ENCODE measurements at places on chromosomes 16 and 17.
A peak's percentile ranks its signal among the peaks of the same experiment; 100 is the strongest.

DNA sequence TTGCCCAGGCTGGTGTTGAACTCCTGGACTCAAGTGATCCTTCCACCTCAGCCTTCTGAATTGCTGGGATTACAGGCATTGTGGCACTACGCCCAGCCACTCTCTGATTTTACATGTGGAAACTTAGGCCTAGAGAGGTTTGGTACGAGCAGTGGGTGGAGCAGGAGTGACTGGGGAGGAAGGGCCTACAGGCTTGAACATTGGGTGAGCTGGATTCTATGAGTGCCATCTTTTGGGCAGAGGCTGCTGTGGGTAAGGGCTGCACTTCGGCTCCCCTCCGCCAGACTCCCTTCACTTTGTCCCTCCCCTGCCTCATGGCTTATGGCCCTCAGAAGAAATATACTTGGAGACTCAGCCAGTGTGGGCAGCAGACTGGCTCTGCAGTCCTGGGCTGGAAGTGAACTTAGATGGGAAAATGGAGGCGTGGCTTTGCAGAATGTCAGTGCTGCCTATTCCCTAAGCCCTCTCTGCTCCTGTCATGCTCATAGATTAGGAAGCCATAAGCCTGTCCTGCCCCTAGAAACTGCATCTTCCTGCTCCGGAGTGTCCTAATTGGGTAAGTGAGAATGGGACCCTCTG is 9.5 kb upstream of the MRC2 start:
- no peak for DNase-seq

DNA sequence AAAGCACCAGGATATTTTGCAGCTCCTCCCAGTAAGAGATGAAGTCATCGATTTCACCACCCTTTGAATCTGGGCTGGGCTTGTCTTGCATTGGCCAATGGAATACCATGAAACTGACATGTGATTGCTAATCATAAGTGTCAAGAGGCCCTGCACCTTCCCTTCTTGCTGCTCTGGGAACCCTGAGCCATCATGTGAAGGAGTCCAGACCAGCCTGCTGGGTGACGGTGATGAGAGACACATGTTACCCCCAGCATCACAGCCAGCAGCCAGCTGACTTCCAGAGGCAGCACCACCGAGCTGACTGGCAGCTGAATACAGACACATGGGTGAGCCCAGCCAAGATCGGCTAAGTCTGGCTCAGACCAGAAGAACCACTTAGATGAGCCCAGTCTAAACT is 43.6 kb upstream of the CACNG4 start:
- DNase-seq, result no peak

- no peak for DNase-seq
Observed at GRCh38 chr16:58016840-58017446, 8.6 kb upstream of the MMP15 start.

- no peak for DNase-seq
Observed at GRCh38 chr17:53607475-53607874, 215.3 kb upstream of the KIF2B start.

DNA sequence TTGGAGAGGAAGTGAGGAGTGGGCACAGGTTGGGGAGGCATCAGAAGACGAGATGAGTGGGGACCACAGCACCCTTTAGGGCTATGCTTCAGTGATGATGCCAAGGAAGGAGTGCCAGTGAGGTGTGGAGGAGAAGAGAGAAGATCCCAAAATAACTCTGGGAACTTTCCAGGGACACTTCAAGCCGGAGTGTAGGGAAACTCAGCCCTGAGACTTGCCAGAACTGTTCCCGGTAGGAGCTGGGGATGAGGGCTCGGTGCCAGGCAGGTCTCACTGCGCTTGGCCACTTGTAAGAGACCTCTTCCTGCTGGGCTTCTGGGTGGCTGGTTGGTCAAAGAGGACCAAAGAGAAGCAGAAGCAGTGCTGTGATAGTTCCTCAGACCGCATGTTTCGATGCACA is 63.6 kb downstream of the SHISA6 start:
- DNase-seq, result no peak

- DNase-seq, result peak; percentile 35
Observed at GRCh38 chr17:78645421-78646295, 68.5 kb upstream of the DNAH17 start.

GRCh38 chr16:735982-736453 is 4.8 kb downstream of the CIAO3 start:
- DNase-seq, result no peak

- DNase-seq, result no peak
Observed at GRCh38 chr17:16349431-16349830, 3.8 kb downstream of the CENPV start.

DNA sequence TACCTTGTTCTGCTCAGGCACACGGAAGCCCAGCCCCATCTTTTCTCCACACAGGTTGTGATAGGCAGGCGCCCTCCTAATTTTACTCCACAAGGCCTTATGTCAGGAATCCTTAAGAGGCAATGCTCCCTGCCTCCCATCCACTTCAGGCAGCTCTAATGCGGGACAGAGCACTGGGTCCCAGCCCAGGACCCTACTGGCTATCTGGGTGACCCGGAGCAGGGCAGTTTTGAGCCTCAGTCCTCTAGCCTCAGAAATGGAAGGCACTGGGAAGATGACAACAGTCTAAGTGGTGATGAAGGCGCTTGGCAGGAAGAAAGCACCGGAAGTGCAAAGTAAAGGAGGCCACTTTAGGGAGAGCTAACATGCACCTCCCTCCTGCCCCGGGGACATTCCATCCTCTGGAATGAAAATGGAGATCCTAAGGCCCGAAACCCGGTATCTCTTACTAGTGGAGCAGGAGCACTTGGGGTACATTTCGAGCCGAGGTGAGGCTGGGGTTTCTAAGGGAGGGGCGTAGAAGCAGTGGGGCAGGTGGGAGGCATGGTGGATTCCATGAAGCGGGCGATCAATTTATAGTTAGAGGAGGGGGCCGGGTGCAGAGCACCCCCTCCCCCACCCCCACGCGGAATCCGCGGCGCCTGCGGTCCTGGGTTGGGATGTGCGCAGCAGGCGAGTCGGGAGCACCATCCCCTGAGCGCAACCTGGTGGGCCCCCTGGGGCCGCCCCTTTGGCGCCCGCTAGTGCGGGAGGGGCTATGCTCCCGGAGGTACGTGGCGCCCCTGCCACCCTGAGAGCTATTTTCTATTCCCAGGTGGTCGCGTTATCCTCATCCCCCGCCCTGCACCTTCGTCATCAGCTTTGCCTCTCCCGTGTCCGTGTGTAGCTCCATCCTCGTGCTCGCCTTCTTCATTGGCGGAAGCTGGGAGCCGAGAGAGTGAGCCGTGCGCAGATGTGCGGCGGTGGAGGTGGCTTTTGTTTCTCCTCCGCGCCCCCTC is 4.9 kb downstream of the MT1F start:
- DNase-seq, result no peak

DNA sequence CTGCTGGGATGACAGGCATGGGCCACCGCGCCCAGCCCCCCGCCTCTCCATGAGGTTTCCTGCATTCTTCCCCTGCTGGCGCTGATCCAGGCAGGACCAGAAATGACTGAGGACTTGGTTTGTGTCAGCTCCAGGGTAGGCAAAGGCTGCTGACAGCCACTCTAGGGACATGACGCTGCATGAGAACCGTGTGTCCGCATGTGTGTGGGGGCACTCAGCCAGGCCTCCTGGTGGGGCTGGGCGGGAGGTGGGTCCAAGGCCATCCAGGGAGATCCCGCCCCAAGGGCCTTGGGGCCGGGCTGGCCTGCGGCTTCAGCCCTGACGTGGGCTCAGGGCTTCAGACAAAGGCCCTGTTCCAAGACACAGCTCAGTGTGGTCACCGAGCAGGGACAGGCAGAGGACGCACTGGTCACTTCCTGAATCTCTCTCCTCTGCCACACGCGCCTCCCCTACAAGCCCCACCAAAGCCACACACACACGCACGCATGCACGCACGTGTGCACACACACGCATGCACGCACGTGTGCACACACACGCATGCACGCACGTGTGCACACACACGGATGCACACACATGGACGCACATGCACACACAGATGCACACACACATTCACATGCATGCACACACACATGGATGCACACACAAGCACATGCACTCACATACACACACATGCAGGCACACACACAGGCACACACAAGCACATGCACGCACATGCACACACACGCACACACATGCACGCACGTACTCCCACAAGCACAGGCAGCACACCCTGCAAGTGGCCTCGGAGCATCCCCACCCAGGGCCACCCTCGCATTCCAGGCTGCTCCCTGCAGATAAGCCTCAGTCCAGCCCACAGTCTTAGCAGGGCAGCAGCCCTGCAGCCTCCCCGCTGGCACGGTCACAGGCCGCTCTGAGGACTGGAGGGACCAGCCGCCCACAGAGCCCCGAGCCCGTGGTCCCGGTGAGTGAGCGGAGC is 5.3 kb upstream of the TMEM204 start:
- DNase-seq, result no peak

- DNase-seq, result no peak
Observed at GRCh38 chr16:49058382-49058781, 223.3 kb downstream of the CBLN1 start.

GRCh38 chr16:27400751-27401620 is 988 bp upstream of the IL21R start:
- no peak for DNase-seq

GRCh38 chr16:23832882-23833281 is 2.9 kb upstream of the PRKCB start:
- no peak for DNase-seq

GRCh38 chr17:66776999-66777688 is 57.8 kb upstream of the CACNG5 start:
- no peak for DNase-seq

GRCh38 chr16:66752379-66752778 is 970 bp upstream of the DYNC1LI2 start:
- no peak for DNase-seq

- DNase-seq, result no peak
Observed at GRCh38 chr16:85421338-85422195, 191.6 kb upstream of the GSE1 start.

DNA sequence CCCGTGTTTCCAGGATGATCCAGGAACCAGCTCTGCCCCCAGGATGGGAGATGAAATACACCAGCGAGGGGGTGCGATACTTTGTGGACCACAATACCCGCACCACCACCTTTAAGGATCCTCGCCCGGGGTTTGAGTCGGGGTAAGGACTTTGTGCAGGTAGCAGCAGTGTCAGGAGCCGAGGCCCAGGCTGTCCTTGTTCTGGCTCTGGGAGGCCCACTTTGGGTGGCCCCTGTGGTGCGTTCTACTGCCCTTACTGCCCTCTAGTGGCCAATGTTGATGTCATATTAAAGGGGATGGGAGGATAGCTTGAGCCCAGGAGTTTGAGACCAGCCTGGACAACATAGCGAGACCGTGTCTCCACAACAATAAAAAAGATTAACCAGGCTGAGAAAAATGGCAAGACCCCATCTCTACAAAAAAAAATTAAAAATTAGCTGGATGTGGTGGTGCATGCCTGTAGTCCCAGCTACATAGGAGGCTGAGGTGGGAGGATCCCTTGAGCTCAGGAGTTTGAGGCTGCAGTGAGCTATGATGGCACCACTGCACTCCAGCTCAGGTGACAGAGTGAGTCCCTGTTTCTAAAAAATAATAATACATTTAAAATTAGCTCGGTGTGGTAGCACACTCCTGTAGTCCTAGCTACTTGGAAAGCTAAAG is 20.9 kb upstream of the CLEC18A start:
- peak; percentile 32 for DNase-seq

- no peak for DNase-seq
Observed at GRCh38 chr17:77117415-77117814, 23.4 kb upstream of the SEC14L1 start.

GRCh38 chr17:1650731-1651558 is 1.3 kb upstream of the RILP start:
- no peak for DNase-seq

DNA sequence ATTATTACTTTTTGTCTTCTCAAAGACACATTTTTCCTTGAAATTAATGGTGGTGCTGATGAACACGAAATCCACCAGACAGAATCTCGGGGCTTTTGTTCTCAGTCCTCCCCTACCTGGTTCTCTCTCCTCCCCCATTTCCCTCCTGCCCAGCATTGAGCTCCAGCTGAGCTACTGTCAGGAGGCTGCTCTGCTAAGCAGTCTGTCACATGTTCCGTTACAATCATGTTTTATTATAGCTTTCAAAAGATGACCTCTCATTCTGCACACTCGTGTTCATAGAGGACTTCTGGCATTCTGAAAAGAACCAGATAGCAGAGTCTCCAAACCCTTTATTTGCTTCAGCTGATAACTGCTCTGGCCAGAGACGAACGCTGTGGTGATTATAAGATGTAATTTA is 732.5 kb upstream of the RBFOX1 start:
- DNase-seq, result no peak

GRCh38 chr16:64217789-64218535 is 903.9 kb downstream of the CDH11 start:
- no peak for DNase-seq

- no peak for DNase-seq
Observed at GRCh38 chr16:82621781-82622180, 5.0 kb upstream of the CDH13 start.

- DNase-seq, result peak; percentile 8
Observed at GRCh38 chr17:39404542-39405378, 3.3 kb upstream of the FBXL20 start.

DNA sequence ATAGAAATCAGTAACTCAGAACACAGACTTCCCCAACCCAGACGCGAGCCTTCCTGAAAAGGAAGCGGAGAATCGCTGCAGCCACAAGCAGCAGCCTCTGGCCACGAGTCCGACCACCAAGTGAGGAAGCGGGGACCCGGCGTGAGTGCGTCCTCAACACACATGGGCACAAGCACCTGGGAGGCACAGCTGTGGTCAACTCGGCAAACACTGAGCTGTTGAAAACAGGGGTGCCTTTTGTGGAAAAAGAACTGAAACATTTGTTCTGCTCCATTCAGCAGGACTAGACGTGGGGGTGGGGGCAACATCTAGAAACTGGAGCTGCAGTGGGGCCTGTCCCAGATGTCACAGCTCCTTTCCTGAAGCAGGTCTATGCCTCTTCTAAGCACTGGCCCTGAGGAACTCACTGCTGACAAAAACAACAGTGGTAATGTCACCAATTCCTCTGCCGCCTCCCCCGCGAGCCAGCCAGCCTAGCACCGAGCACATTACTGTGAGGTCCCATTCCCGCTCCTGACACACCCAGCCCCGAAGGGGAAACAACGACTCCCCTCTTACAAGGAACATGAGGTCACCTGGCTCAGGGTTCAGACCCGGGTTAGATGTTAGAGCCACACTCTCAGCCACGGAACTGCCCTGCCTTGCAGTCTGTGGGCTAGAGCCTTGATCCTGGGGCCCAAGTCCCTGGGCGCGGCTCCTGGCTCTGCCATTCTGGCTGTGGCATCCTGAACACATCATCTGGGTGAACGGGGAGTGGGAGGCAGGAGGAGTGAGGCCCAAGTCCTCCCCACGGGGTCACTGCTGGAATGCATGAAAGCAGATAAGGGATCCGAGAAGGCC is 29.0 kb downstream of the KDM8 start:
- DNase-seq, result peak; percentile 49

DNA sequence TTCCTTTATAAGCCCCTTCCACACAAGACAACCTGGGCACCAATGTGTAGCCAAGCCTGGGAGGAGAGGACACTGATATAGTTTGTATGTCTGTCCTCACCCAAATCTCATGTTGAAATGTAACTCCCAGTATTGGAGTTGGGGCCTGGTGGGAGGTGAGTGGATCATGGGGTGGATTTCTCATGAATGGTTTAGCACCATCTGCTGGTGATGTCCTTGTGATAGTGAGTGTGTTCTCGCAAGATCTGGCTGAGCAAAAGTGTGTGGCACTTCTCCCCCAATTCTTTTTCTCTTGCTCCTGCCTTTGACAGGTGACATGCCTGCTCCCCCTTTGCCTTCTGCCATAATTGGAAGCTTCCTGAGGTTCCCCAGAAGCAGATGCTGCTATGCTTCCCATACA is 135.8 kb downstream of the USP31 start:
- no peak for DNase-seq
